ENCODE measurements at places on chromosomes 5 and 9. TPM values are rescaled to one million over a fixed set of nuclear protein-coding genes. Genes with fewer than 3 reads are reported as not detected.

GRCh38 chr9:115442054-115442453 lies 324.1 kb upstream of the TNC start:
- peaks cover 7% of the 10 kb centered on the region for H3K4me1 ChIP-seq
- no peak overlapping the region for H3K27ac ChIP-seq
- no peaks in the 10 kb centered on the region for H3K36me3 ChIP-seq
- no peaks in the 10 kb centered on the region for H3K27me3 ChIP-seq
- DNase-seq, result no peak

DNA sequence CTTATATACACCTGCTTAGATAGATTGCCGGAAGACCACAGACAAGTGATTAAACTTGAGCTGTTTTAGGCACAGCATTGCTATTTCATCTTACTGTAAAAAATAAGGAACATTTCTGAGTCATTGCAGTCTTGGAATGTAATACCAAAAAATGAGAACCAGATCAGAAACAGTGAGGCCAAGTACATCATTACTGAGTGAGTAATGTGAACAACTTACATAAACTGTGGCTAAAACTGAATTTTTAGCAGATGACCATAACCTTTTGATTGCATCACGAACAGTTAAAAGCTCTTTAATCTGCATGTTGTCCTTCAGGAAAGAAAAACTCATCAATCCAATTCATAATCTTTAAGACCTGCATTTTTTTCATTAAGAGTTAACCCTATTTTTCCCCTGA lies 157.1 kb upstream of the FGF10 start:
- no peak overlapping the region for H3K27ac ChIP-seq
- no peaks in the 10 kb centered on the region for H3K4me1 ChIP-seq
- DNase-seq, result no peak
- H3K27me3 ChIP-seq, result no peaks in the 10 kb centered on the region
- no peaks in the 10 kb centered on the region for H3K36me3 ChIP-seq

Gene GADD45G
- total RNA-seq, result 44.5 TPM

Gene NR2F1-AS1
- 0.60 TPM for total RNA-seq

GRCh38 chr9:127380479-127380878 lies 16.5 kb upstream of the SLC2A8 start:
- H3K4me1 ChIP-seq, result no peaks in the 10 kb centered on the region
- H3K27ac ChIP-seq, result no peak overlapping the region
- DNase-seq, result no peak
- no peak overlapping the region for H3K4me3 ChIP-seq

Gene CNTNAP3
- 9.9 TPM for total RNA-seq

Gene DAB2
- 28.5 TPM for total RNA-seq

GRCh38 chr5:39214912-39215709 lies 4.3 kb downstream of the FYB1 start:
- H3K27ac ChIP-seq, result no peak overlapping the region
- no peaks in the 10 kb centered on the region for H3K36me3 ChIP-seq
- H3K4me1 ChIP-seq, result no peaks in the 10 kb centered on the region
- H3K4me3 ChIP-seq, result no peak overlapping the region
- no peak for DNase-seq

DNA sequence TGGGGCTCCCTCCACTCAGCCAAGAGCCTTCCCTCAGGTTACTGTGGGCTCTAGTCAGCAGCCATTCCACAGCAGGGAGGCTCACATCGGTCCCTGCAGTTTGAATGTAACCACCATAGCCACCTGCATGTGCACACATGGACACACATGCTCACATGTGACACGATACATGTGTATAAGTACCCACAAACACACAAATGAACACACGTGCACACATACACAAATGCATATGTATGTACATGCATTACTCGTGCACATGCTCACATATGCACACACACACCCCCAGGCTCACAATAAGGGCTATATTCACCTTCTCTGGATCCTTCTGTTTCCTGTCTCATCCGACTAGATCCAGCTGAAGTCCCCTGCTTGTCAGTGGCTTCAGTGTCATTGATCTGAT lies 36.2 kb downstream of the UBE2QL1 start:
- peaks cover 35% of the 10 kb centered on the region for H3K4me1 ChIP-seq
- H3K27ac ChIP-seq, result no peak overlapping the region
- DNase-seq, result no peak
- no peak overlapping the region for H3K4me3 ChIP-seq
- H3K36me3 ChIP-seq, result no peaks in the 10 kb centered on the region

GRCh38 chr9:15469862-15470261 lies 40.9 kb downstream of the PSIP1 start:
- DNase-seq, result no peak
- H3K27me3 ChIP-seq, result no peaks in the 10 kb centered on the region
- no peak overlapping the region for H3K4me3 ChIP-seq
- H3K36me3 ChIP-seq, result peaks cover 59% of the 10 kb centered on the region
- H3K4me1 ChIP-seq, result no peaks in the 10 kb centered on the region

Gene SLC6A19
- total RNA-seq, result not detected

- no peak for DNase-seq
- peaks cover 4% of the 10 kb centered on the region for H3K4me1 ChIP-seq
- H3K27ac ChIP-seq, result no peak overlapping the region
- H3K27me3 ChIP-seq, result no peaks in the 10 kb centered on the region
- H3K36me3 ChIP-seq, result no peaks in the 10 kb centered on the region
Observed at GRCh38 chr5:87260604-87261192, 7.0 kb upstream of the RASA1 start.

Gene CDH18
- not detected for total RNA-seq

DNA sequence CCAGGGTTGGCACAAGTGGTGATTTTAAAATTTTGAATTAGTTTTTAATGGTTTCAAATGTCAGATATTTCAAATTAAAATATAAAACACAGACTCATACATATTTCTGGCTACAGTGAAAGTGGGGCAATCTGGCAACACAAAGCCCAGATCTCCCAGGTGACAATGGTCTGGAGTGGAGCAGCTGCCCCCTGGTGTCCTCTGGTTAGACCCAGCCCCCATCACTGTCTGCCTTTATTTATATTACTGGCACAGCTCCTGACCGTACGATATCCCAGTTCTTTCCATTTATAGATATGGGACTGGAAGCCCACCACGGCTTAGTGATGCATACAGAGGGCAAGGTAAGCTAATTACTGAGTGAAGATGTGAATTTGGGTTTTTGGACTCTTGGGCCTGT lies 37.3 kb downstream of the MACIR start:
- no peak overlapping the region for H3K4me3 ChIP-seq
- no peaks in the 10 kb centered on the region for H3K36me3 ChIP-seq
- no peak for DNase-seq
- no peak overlapping the region for H3K27ac ChIP-seq
- H3K4me1 ChIP-seq, result peaks cover 2% of the 10 kb centered on the region

Gene ADAMTS12
- 0.85 TPM for total RNA-seq

Gene PTPN3
- 27.4 TPM for total RNA-seq

Gene SCGB3A2
- not detected for total RNA-seq

DNA sequence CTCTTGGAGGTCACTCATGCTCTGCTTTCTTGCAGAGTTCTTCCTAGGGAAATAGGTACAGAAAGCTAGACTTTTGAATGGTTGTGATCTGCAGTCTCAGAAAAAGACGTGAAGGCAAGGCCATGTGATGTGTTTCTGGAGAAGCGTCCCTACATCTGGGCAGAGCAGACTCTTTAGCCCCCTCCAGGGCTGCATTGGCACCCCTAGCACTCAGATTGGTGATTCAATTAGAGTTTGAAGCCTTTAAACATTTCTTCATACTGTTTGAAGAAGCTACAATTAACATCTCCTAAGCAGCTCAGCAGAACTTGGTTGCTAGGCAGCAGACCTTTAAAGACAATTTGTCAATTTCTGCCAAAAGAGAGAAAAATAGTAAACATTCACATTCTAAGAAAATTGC lies 21.6 kb downstream of the JADE2 start:
- H3K27me3 ChIP-seq, result no peaks in the 10 kb centered on the region
- H3K4me3 ChIP-seq, result no peak overlapping the region
- peaks cover 90% of the 10 kb centered on the region for H3K4me1 ChIP-seq
- H3K27ac ChIP-seq, result no peak overlapping the region
- H3K36me3 ChIP-seq, result peaks cover 16% of the 10 kb centered on the region

DNA sequence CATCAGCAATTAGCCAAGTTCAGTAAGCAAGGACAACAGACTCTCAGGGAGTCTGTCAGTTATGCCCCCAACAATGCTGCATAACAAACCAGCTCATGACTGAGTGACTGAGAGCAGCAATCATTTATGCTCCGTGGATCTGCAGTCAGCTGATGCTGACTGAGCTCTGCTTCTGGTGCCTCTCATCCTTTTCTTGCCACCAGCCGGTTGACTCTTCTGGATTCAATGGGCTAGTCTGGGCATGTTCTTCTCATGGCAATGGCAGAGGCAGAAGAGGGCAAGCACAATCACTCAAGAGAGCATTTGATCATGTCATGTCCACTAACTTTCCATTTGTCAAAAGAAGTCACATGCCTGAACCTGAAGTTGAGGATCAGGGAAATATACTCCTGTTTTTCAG lies 157.0 kb upstream of the NTRK2 start:
- no peaks in the 10 kb centered on the region for H3K27me3 ChIP-seq
- H3K4me3 ChIP-seq, result no peak overlapping the region
- H3K27ac ChIP-seq, result no peak overlapping the region
- DNase-seq, result no peak
- H3K36me3 ChIP-seq, result no peaks in the 10 kb centered on the region

GRCh38 chr5:58185397-58185796 lies 274.5 kb downstream of the PLK2 start:
- no peak overlapping the region for H3K4me3 ChIP-seq
- H3K4me1 ChIP-seq, result peaks cover 32% of the 10 kb centered on the region
- H3K27ac ChIP-seq, result no peak overlapping the region
- no peaks in the 10 kb centered on the region for H3K36me3 ChIP-seq

Gene ELOVL7
- 0.19 TPM for total RNA-seq

DNA sequence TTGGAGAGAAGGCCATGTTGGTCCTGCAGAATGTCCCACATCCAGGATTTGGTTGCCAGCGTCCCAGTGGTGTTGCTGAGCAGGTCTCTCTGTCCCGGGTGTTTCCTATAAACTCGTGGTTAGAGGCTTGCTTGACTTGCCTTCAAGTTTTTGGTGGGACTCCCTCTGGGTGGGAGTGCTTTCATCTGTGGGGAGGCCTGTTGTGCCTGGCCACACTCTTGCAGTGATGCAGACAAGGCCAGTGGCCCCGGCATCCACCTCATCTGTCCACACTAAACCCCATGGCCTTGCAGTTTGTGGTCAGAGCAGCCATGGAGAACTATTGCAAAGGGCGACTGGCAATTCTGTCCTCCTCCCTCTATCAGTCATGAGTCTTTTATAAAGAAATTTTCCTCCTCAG lies 71.8 kb downstream of the PHF2 start:
- H3K36me3 ChIP-seq, result peaks cover 80% of the 10 kb centered on the region
- H3K4me3 ChIP-seq, result no peak overlapping the region
- peaks cover 8% of the 10 kb centered on the region for H3K4me1 ChIP-seq
- H3K27ac ChIP-seq, result no peak overlapping the region
- no peak for DNase-seq
- H3K27me3 ChIP-seq, result no peaks in the 10 kb centered on the region

DNA sequence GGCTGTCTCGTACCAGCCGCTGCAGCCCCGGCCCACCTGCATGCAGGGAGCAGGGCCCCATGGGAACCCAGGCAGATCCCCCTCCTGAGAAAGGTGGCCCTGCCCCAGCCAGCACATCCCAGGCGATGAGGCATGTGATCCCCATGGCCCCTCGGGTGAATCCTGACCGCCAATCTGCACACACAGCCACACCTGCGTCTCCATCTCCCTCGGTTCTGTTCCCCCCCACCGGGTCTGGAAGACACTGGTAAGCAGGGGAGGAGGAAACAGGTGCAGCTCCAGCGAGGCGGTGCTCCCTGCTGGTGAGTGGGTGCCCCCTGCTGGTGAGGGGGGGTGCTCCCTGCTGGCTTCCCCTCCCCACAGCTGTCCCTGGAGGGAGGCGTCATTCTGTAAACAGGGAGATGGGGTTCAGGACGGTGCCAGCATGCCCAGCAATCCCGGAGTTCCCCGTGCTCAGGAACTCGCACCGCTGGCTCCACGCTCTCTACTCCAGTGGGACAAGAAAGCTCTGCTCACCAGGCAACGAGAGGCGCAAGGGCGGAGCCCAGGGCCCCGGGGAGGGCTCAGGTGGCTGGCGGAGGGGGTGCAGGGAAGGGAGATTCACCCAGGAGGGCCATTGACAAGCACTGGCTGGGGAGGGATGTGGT lies 28.4 kb upstream of the SLC12A7 start:
- H3K36me3 ChIP-seq, result no peaks in the 10 kb centered on the region
- no peak overlapping the region for H3K4me3 ChIP-seq
- H3K4me1 ChIP-seq, result peaks cover 38% of the 10 kb centered on the region
- H3K27ac ChIP-seq, result no peak overlapping the region
- no peaks in the 10 kb centered on the region for H3K27me3 ChIP-seq

- no peaks in the 10 kb centered on the region for H3K36me3 ChIP-seq
- H3K27me3 ChIP-seq, result no peaks in the 10 kb centered on the region
- H3K4me3 ChIP-seq, result no peak overlapping the region
Observed at GRCh38 chr9:647522-647921, 194.0 kb upstream of the DMRT1 start.

DNA sequence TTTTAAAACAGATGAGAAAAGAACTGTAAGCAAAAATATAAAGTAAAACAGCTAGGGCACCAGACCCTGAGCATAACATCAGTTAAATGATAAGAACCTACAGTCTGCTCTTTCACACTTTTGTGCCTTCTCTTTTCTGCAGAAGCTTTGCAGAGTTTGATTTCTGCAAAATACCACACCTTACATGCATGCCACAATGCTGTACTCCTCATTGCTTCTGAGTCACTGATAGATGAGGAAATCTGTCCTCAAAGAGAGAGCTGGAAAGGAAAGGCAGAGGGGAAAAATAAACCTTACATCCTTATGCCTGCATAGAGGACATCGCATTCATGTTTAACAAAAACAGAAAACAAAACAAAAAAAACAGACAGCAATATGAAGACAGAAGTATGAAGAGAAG lies 142.9 kb downstream of the ATPSCKMT start:
- DNase-seq, result no peak
- no peaks in the 10 kb centered on the region for H3K4me1 ChIP-seq
- H3K27ac ChIP-seq, result no peak overlapping the region
- H3K4me3 ChIP-seq, result no peak overlapping the region

DNA sequence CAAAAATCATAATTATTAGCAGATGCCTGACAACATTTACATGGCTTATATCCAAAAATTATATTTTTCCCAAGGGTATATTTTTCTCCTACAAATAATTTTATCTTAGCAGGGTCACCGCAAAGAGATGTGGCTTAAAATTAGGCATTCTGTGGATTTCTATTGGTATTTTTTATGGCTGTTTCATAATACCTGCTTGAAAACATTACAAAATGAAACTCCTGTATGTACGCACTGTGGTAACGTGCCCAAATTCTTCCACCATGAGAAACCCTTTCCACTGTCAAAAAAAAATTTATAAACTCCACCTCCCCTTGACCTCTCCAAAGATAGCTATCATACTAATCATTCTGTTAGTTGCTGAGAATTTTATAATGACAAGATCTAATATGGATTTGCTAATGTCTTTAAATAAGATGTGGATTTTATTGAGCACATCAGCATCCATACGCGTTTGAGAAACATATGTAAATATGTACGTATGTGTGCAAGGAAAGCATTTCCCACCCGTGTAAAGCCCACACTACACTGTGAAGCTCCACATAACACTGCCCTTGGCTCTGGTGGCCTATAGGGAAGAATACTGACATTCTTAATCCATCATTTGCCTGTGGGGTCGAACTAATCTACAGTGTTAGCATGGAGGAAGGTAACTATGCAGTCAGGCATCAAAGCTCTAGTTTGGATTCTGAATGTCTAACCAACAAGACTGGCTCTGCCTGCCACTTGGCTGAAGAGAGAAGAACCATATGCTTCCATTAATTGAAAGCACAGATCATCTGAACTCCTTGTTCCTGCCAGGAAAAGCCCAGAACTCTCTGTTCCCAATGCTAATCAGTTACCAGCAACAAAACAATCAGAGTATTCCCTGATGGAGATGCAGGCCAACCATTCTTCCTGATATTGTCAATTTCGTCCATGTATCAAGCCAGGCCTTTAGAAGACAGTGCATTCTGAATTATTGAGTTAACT lies 244.7 kb downstream of the SPOCK1 start:
- no peaks in the 10 kb centered on the region for H3K27me3 ChIP-seq
- DNase-seq, result no peak
- no peak overlapping the region for H3K4me3 ChIP-seq
- peaks cover 18% of the 10 kb centered on the region for H3K4me1 ChIP-seq

Gene MLANA
- not detected for total RNA-seq

Gene DND1
- total RNA-seq, result 0.47 TPM
